ENCODE measurements at places on chromosomes 5 and 9. TPM values are rescaled to one million over a fixed set of nuclear protein-coding genes. Genes with fewer than 3 reads are reported as not detected.

GRCh38 chr9:134598884-134599245, 42.7 kb upstream of the COL5A1 start:
- DNase-seq: no peak

HSD17B3 gene
- total RNA-seq: not detected

DNA sequence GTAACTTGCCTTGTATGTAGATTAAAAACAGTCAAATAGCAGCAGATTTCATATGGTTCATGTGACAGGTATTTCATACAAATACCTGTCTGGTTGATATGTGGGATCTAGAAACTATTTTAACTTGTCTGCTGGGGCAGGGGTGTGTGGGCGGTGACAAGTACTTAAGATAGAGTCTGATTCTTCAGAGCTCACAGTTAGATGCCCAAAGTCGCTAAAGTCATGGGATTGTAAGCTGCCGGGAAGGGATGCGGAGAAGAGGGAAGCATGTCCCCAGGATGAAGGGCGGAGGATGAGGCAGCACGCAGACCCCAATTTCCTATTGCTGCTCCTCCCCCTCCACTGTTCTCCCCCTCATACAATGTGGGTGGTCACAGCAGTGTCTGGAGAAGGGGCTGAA, 13.3 kb downstream of the ANXA6 start:
- DNase-seq: no peak

CCNO gene
- 2.7 TPM for total RNA-seq

ALDH1A1 gene
- not detected for total RNA-seq

GRCh38 chr5:80151890-80152289, 104.0 kb downstream of the SERINC5 start:
- no peak for DNase-seq

DNA sequence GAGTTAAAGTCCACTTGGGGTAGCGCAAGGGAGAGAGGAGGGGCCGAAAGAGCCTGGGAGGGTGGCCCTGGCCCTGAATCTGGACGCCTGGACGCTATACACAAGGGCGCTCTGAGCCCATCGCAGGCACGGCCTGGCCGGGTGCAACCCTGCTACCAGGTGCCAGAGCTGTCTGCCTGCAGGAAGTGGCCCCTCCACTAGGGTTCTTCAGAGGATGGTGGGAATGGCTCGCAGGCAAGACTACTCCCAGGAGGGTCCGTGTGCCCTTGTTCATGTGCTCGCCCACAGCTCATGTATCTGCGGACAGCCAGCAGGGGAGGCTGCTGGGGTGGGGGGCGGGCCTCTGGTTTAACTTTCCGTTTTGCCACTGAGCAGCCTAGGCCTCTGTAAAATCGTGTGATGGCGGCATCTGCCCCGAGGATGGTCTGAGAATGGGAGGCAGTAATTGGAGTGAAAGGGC, 1.4 kb upstream of the NKD2 start:
- DNase-seq: no peak

DNA sequence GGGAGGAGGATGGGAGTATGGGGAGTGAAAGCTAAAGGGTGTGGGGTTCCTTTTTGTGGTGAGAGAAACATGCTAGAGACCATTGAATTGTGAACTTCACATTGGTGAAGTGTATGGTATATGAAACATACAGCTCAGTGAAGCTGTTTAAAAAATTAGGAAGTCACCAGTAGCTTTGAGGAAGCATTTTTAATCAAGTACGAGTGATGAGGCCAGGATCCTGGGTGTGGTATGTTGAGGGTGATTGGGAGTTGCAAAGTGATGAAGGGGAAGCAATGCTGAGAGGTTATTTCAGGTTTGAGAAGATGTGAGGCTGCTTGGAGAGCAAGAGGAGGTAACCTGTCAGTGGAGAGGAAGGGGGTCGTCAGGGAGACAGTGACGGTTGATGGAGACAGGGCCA, 22.7 kb upstream of the CLK4 start:
- no peak for DNase-seq

DNA sequence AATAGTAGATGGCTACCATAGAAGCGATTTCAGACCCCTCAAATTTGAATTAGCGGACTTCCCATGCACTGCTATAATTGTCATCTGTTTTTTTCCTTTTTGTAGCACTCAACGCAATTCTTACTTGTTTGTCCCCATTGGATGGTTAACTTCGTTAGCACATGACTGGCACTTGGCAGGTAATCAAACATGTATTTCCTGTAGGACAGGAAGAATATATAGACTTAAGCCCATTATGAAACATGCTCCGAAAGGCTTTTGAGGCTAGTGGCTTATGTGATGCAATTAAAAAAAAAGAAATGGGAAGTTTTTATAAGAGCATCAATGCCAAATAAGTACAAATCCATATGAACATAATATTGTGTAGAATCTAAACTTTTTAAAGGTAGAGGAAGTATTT, 301.2 kb downstream of the PSAT1 start:
- DNase-seq: no peak

DNA sequence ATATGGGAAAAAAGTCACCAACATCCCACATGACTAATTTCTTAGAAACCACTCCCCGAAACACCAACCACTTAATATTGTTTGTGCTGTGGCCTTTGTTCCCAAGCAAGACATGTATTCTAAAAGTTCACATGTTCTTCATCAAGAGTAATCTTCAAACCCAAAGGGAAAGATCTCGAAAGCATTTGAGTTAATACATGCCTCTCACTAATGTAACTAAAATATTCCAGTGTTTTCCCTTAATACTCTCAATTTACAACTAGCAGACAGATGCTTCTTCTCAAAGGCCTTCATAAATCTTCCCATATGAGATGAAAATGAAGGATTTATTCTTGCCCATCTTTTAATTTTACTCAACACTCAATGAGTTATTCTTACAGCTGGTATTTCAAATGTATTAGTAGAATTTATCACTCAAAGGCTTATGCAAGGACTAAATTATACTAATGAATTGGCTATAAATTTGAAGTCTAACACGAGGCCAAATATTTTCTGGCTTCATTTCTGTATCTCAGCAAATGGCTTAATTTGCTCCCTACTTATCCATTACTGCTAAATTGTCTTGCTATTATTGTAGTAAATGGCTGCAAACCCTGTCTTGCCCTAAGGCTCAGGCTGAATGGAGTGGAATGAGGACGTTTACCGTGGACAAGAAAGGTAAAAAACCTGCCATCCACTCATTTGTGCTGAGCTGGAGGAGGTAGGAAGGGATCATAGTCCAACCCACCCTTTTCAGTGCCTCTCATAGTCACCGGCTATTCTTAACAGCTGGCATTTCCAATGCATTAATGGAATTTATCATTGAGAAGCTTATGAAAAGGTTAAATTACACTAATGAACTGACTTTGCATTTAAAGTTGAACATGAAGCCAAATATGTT, 474.4 kb downstream of the RASEF start:
- DNase-seq: no peak

GRCh38 chr5:90518661-90519060, 10.7 kb downstream of the LYSMD3 start:
- DNase-seq: peak; percentile 24

CRB2 gene
- 0.17 TPM for total RNA-seq

DNA sequence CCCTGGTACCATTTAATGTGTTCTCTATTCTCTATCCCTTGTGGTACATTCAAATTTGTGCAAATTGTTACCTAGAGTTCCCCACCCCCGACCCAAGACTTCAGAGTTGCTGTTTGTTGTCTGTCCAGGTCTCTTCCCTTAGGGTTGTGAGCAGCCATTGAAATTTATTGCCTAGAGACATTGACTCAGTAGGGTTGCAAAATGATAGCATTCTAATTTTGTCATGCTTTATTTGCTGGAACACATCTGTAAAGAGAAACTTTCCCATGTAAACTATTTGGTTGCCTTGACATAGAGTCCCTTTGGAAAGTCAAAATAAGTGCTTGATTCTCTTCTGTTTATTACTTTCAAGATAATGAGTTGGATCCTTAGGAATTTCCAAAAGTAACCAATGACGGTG, 91.7 kb upstream of the KLF9 start:
- peak; percentile 43 for DNase-seq

DNA sequence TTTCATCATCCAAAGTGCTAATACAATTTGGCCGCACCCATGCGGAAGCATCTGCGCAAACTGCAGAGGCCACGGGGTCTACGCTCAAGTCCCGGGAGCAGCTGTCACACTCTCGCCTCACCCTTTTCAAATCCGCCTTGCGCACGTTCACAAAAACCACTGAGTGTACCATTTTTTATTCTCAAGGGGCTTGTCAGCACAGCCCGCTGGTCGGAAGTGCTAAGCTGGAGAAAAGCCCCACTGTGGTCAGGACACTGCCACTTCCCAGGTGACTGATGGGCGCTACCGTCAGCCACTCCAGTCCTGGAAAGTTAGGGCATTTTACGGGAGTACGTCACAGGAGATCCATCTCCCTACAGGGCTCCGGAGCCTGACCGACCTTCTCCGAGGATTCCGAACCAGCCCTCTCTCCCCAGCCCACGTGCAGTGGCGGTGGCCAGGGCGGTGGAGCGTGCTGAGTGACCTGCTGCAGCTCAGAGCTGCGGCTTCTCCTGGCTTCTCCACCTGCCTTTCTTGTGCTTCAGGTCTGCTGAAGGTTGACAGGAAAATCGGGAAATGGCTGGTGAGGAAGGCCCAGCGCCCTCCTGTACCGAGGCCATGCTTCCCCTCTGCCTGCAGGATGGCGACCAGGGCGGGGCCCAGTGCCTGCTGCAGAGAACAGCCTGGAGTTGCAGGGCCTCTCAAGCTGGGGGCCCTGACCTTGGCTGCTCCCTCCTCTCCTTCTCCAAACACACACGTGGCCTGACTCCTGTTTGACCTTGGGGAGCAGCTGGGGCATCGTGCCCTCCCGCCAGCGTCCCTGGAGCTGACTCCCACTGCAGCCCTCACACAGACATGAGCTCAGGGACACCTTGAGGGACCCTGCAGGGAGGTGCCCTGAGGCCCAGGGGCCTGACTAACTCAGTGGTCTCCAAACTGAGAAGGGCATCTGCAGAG, 14.3 kb downstream of the RASGEF1C start:
- no peak for DNase-seq

DNA sequence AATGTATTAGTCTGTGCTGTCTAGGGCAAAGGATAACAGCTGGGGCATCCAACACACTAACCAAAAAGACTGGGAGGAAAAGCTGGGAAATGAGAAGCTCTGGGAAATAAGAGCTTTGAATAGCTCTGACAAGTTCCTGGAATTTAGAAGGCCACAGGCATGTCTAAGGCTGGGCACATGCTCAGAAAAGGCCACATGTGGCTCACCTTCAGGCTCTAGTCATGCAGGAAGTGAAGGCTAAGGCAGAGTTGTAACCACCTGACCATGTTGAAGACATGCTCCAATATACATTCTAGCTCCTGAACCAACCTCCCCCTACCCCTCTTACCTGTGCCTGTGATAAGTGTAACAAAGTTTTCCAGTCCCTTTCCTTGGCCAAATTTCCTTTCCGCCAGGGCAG, 31.7 kb downstream of the CLTA start:
- DNase-seq: no peak

DNA sequence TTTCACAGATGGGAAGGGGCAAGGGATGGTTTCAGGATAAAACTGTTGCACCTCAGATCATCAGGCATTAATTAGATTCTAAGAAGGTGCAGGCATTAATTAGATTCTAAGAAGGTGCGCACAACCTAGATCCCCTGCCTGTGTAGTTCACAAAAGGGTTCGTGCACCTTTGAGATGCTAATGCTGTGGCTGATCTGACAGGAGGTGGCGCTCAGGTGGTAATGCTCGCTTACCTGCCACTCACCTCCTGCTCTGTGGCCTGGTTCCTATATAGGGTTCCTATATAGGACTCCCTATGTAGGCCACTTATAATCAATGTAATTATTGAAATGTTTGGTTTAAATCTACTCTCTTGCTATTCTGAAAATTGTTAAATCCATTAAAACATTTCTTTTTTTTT, 171.0 kb downstream of the MSX2 start:
- DNase-seq: no peak

- no peak for DNase-seq
These were observed 216.7 kb downstream of the BNC2 start for GRCh38 chr9:16653491-16654399.
